Activated CD8-positive, alpha-beta memory T cell treated with anti-CD3 and anti-CD28 coated beads for 24 hours (primary cell): ENCODE measurements at places on chromosomes 4 and X.

DNA sequence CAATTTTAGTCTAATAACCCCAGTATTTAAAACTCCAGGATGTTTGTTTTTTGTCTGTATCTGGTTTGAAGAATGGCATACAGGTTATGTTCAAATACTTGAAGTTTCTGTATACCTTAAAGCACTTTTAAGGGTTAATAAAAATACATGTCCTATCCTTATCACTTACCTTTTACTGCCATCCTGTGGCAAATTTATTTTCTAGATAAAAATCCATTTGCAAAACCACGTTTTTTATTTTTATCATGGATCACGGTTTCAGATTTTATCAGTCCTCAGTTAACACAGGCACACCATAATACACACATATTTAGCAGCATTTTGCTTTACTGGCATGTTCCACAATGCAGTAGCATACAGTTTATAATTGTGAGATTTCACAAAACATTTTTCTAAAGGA is 113.3 kb upstream of the H2AZ1 start:
- DNase-seq, result no peak

DNA sequence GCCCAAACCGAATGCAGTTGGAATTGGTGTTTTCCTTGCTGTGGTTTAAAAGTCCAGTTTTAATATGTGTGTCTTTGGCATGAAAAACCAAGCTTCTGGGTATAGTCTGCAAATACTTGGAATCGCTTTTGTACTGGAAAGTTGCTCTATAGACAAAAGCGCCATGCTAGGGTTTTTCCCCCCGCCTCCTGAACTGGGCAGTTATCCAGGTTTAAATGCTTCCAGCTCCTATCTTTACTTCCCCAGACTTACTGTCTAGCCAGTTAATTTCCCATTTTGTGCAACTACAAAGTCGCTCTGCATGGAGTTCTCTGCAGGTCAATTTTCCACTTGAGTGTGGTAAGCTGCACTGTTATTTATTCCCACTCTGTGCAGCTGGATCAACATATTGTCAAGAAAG is 2.7 kb downstream of the RASL11B start:
- DNase-seq, result no peak

- no peak for DNase-seq
These were observed 6.2 kb upstream of the CXCL13 start for GRCh38 chr4:77599378-77599777.

DNA sequence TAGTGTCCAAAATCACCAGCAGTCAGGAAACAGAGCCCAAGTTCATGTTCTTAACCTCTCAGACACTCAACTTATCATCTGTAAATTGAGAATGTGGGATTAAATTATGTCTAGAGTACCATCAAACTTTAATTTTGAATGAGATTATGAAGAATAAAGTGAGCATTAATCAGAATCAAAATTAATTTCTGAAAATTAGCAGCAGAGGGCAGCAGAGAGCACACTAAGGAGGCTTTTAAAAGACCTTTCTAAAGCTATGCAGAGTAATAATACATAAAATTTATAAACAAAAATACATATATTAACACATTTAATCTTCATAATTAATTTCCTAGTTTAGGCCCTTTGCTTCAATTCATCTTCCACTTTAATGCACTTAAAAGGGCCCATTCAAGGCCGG is 7.1 kb downstream of the TASL start:
- DNase-seq, result no peak

DNA sequence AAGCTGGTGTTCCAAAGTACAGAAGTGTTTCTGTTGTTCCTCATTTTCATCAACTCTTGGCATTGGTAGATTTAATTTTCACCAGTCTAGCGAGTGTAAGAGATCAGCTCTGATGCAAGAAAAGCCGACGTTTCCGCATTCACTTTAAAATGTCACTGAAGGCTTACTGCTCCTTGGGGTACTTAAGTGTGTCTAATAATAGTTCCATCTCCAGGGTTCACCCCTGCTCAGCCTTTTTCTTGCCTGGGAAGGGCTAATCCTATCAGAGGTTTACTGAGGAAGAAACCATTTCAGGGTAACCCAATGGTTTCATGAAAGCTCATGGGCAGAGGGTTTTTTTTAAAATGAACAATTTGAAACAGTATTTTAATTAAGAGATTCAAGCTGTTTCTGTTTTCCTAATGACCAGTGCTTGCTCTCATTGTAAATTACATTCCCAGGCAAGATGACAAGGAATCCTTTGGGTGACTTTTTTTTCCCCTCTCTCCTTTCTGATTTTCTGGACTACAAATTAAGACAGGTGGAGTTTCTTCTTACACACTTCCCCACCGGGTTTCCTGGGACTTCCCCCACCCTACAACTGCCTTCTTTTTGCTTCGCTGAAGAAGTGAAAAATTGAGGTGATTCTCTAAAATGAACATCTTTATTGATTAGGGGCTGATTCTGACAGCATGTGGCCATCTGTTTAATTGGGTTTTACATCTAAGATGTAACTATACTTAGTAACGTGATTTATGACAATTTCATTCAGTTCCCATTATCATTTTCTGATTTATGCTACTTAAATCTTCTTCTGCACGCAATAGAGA is 78.7 kb upstream of the CBLL2 start:
- no peak for DNase-seq

GRCh38 chr4:128177498-128177897 is 110.1 kb downstream of the PGRMC2 start:
- no peak for DNase-seq

GRCh38 chr4:105210916-105211315 is 64.2 kb downstream of the TET2 start:
- DNase-seq, result no peak

- no peak for DNase-seq
These were observed 43.8 kb upstream of the SETD7 start for GRCh38 chr4:139599594-139600374.

DNA sequence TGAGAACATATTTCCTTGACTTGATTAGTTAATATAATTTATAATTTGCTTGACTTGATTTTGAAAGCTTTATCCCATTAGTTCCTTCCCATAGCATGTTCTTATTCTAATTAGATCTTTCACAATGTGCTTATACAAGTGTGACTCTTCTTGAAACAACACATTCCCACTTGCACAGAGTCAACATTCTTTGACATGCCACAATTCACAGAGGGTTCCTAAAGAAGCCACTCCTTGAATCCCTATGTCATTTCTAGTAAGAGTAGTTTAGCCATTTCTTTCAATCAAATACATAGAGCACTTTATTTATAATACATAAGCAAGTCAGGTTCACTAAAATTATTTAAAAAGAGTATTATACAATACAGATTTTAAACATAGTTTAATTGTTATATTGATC is 228.9 kb upstream of the GRID2 start:
- no peak for DNase-seq
